ENCODE measurements at places on chromosomes 5 and 9. TPM values are rescaled to one million over a fixed set of nuclear protein-coding genes. Genes with fewer than 3 reads are reported as not detected.
A peak's percentile ranks its signal among the peaks of the same experiment; 100 is the strongest.

The C6 gene
- 1.9 TPM for total RNA-seq

GRCh38 chr5:9529041-9529480 lies 16.8 kb downstream of the SEMA5A start:
- no peaks in the 10 kb centered on the region for H3K4me1 ChIP-seq
- no peaks in the 10 kb centered on the region for H3K27me3 ChIP-seq
- H3K36me3 ChIP-seq, result no peaks in the 10 kb centered on the region
- H3K4me3 ChIP-seq, result no peak overlapping the region
- no peak for DNase-seq

GRCh38 chr5:178297751-178298150 lies 65.1 kb upstream of the PHYKPL start:
- no peaks in the 10 kb centered on the region for H3K4me1 ChIP-seq
- peak; percentile 33 for DNase-seq

- DNase-seq, result no peak
- H3K27ac ChIP-seq, result no peak overlapping the region
- H3K4me3 ChIP-seq, result no peak overlapping the region
- no peaks in the 10 kb centered on the region for H3K36me3 ChIP-seq
- H3K27me3 ChIP-seq, result no peaks in the 10 kb centered on the region
- H3K4me1 ChIP-seq, result peaks cover 9% of the 10 kb centered on the region
These were observed 217.6 kb downstream of the ZNF608 start for GRCh38 chr5:124528838-124529237.

The KCNV2 gene
- total RNA-seq, result not detected

GRCh38 chr5:56059854-56060253 lies 65.1 kb upstream of the IL6ST start:
- H3K27ac ChIP-seq, result no peak overlapping the region
- H3K4me1 ChIP-seq, result no peaks in the 10 kb centered on the region
